Kidney glomerular epithelial cell (primary cell): ENCODE measurements at places on chromosomes 12 and 14.
A peak's percentile ranks its signal among the peaks of the same experiment; 100 is the strongest.

GRCh38 chr14:93008381-93008780 is 85.4 kb downstream of the CHGA start:
- peak; percentile 65 for DNase-seq

GRCh38 chr14:104750056-104750752 is 2.7 kb upstream of the SIVA1 start:
- DNase-seq = no peak

DNA sequence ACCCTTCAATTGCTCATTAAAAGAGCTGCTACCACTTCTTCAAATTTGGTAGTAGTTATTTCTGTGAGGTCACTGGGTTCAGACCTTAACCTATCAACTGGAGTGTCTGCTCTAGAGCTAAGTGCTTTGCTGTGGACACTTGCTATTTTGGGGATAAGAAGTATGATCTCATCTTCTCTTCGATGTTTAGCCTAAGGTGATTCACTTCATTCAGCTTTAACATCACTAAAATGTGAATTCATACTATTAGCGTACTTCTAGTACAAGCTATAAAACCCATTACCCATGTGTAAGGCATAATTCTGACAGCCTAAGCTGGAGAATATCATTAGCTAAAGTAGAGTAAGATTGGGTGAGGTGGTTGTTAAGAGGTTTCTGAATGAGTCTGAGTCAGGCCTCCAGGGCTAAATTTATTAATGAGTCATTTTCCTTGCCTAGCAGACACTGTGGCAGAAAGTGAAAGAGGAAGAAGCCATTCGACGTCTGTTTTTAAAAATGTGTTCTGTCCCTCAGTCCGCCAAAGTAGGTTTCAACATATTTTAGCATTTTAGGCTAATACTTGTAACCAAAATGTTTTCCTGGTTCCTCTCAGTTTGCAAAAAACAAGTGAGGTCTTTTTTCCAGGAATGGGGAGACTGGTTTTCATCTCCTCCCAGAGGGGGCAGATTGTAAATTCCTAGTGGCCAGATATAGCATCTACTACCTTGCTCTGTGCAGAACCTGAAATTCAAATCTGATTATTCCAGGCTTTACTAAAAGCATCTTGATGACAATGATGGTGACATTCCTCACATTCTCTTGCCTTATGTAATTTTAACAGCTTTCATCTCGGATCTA is 103.6 kb downstream of the SSPN start:
- DNase-seq = peak; percentile 72

DNA sequence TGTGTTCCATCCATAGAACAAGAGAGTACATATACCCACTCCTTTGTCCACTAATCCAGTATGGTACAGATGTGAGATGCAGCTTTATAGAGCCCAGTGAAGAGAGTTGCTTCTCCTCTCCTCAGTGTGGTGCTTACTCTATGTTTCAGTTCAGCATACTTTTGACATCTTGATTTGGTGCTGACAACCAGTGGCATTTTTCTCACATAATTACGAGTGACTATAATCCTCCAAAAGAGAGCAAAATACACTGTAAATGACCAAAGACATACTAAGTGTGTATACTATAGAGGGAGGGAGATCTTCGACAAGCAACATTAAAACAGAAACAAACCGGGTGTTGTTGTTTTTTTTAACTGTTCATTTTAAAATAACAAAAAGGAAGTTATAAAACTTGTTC is 191.5 kb downstream of the KLHL28 start:
- DNase-seq = no peak

- no peak for DNase-seq
These were observed 828.9 kb downstream of the VRK1 start for GRCh38 chr14:97626088-97626487.

- no peak for DNase-seq
These were observed 98.5 kb upstream of the IFNG-AS1 start for GRCh38 chr12:67890726-67891258.

DNA sequence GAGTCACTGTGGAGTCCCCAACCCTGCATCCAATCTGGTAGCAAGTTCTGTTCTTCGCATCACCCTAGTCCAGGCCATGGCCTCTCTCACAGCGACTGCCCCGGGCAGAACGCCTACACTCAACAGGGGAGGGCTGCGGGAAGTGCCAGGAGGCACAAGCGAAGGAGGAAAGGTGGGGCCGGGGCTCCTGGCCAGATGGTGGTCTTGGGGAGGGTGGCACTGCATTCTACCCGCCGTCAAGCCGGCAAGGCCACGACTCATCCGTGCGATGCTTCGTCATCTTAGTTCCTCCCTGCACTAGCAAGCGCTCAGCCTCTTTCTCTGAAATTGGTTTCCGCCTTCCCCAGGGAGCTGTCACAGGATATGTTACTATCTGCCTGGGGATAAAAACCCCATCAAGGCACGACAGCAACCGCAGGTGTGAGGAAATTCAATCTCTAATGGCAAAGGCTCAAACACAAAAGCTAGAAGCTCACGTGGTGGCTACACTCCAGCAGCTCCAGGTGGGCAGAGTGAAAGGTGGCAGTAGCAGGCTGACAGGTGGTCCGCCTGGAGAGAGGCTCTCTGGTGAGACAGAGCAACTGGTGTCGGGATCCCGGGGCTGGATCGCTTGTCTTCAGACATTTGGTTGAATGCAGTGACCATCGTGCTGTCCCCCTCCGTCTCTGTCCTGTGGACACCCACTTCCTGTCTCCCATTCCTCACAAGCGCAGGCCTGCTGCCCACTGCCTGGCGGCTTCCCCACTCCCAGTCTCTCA is 34.1 kb downstream of the ACADS start:
- no peak for DNase-seq

DNA sequence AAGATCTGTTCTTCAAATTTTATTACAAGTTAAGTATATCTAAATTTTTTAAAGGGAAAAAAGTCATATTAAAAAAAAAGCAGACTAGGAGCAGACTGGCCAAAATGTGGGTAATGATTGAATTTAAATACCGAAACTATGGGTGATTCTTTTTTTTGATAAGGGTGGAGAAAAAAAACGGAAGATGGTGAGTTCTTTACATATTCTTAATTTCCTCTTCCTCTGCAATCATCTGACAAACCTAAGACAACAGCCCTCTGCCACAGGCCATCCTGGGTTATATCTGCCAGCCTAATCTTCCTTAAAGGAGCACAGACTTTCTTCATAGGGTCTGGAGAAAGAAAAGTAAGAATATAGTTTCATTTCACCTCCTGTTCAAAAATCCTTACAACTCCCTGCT is 108.0 kb downstream of the PPP2R5E start:
- no peak for DNase-seq
